T-cell (primary cell): ENCODE measurements at places on chromosomes 7 and 10.

- DNase-seq: no peak
Measured at GRCh38 chr7:74275401-74275881, 13.8 kb upstream of the CLIP2 start.

DNA sequence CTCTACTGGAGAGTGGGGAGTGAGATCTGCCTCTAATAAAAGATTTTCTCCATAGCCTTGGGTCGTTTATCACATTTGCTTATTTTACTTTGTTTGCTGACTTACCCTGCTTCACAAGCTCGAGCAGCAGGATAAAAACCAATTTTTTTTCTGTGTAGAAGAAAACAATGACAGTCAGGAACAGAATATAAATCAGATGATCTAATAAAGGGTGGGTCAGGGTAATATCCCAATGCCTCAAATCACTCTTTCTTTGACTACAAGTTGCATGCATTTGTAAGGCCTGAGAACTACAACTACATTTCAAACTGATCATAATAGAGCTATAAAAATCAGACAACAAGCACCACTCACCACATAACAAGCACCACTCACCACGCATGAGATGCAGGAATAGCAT is 174.4 kb upstream of the ADARB2 start:
- DNase-seq: no peak

DNA sequence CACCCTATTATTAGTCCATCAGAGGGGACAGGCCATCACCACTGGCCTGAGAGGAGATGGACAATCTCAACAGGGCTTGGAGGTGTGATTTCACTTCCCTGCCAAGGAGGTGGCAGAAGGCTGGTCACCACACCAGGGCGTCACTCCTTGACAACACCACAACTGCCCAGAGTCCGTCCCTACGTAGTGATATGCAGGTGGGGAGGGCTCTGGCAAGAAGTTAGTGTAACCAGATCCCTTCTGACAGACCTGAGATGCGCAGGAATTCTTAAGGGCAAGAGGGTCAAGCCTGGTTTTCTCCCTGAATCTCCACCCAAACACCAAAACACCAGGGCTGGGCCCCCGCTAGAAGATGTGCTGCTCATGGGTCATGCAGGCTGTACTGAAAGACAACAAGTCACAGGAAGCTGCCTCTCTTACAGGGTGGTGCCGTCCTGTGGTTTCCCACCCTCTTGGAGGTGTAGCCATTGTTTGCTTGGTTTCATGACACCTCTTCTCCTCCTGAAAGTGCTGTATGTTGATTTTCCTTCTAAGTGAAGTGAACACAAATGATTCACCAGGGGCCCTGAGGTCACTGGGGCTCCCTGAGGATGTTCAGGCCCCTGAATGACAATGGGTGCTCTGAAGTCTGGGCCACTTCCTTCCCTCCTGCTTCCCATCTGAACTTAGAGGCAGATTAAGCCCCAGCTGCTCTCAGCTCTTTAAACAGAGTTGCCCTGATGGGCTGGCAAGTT is 27.1 kb downstream of the ATXN7L1 start:
- DNase-seq: peak; percentile 66

DNA sequence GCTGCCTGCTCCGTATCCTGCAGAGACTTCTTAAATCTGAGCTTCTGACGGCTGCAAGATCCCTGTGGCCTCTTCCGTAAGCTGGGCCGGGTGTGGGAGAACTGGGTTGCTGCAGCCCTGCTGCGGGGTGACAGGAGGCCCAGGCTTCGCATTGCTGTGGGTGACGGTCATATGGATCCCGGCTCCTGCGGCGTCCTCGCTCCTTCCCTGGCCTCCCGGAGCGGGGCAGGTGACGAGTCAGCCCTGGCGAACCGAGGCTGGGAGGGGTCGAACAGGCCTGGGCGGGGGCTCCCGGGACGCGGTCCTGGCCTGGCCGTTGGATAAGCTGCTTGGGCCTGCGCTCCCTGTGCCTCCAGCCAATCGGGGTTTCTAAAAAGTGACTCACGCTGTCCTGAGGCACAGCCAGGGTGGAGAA is 7.8 kb upstream of the UBE2D1 start:
- DNase-seq: no peak

GRCh38 chr7:55172161-55172560 is 153.3 kb downstream of the EGFR start:
- no peak for DNase-seq

- DNase-seq: no peak
Measured at GRCh38 chr7:143280566-143280965, 4.2 kb upstream of the TMEM139 start.

GRCh38 chr10:110241841-110242240 is 34.4 kb downstream of the MXI1 start:
- DNase-seq: no peak

GRCh38 chr7:105016068-105016708 is 2.2 kb downstream of the KMT2E start:
- no peak for DNase-seq

DNA sequence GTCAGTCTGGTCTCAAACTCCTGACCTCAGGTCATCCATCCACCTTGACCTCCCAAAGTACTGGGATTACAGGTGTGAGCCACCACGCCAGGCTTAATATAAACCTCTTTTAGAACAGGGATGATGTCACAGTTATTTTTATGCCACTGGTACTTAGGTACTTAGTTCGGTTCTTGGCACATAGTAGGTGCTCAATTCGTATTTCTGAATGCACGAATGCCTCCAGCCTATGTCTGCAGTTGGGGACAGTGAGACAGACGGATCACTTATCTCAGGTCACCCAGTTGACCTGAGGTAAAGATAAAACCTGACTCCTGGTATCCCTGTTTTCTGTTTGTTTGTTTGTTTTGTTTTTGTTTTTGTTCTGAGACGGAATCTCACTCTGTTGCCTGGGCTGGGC is 6.1 kb upstream of the NAT16 start:
- DNase-seq: no peak

- DNase-seq: no peak
Measured at GRCh38 chr10:95798096-95798855, 42.3 kb downstream of the ENTPD1 start.

GRCh38 chr10:12077580-12078180 is 8.9 kb downstream of the DHTKD1 start:
- DNase-seq: no peak
